ENCODE measurements at places on chromosomes 13 and 19.

DNA sequence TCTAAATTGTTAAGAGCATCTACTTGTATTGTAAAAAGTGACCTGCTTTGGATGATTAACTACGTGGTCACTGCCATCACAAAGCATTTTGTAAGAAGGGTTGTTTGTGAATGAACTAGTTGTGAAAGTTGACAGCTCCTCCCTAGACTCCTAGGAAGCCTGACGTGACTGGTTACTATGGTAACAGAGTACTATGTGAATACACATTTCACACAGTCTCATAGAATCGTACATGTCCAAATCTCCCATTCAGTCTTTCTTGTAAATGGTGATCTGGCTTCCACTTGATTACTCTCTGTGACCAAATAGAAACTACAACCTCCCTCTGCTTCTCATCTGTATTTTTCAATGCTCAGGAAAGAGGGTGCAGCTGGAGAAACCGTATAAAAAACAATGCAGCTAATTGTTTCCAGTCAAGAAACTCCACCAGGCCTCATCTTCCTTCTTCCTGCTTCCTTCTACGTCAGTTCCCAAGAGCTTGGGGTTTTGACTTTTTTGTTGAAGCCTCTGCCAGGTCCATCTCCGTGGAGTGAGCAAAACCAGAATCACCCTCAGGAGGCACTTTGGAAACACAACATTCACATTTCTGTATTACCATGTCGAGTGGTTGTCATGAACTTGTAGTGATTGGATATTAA, 83.4 kb downstream of the GPC6 start:
- no peaks in the 10 kb centered on the region for H3K27me3 ChIP-seq
- no peak overlapping the region for H3K4me3 ChIP-seq
- no peaks in the 10 kb centered on the region for H3K4me1 ChIP-seq

DNA sequence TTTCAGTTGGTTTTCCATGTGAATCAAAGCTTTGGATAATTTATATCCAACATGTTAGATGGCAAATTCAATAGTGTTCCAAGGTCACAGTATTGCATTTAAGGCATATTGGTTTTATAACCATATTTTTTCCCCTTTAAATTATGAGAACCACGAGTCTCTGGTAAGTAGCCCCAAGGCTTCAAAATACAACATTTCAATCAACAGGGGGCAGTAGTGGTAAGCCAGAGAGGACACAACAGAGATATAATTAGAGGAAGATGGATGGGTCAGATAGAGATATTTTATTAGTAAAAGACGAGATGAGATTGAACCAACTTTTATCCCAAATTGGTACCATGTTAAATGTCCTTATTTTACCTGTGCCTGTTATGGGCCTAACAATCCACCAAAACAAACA, 53.1 kb downstream of the KL start:
- no peak overlapping the region for H3K4me3 ChIP-seq
- no peak for DNase-seq
- no peaks in the 10 kb centered on the region for H3K36me3 ChIP-seq
- H3K27ac ChIP-seq: no peak overlapping the region

DNA sequence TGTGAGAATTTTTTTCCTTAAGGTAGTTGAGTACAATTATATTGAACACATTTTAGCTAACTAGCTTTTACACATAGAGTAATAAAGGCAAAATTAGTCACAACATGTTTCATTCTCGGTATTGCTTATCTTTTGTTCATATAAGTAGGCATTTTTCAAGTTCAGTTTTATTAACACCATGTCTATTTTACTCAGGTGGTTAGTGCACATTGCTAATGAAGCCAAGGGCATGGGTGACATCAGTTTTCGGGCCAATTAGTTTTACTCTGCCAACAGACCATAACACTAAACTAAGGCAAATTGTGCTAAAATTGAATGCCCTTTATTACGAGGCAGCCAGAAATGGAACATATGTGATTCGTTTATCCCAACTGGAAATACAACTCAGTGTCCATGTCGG, 19.6 kb upstream of the PCDH17 start:
- no peak for DNase-seq
- no peak overlapping the region for H3K27ac ChIP-seq
- no peaks in the 10 kb centered on the region for H3K4me1 ChIP-seq
- H3K27me3 ChIP-seq: no peaks in the 10 kb centered on the region
- H3K4me3 ChIP-seq: no peak overlapping the region

- H3K27ac ChIP-seq: no peak overlapping the region
- no peaks in the 10 kb centered on the region for H3K27me3 ChIP-seq
- H3K36me3 ChIP-seq: peaks cover 7% of the 10 kb centered on the region
- no peak for DNase-seq
- H3K4me3 ChIP-seq: no peak overlapping the region
- peaks cover 48% of the 10 kb centered on the region for H3K4me1 ChIP-seq
Measured at GRCh38 chr13:98484289-98485219, 92.4 kb downstream of the STK24 start.

GRCh38 chr13:95745752-95746151, 68.8 kb downstream of the DNAJC3 start:
- no peak overlapping the region for H3K27ac ChIP-seq
- H3K4me3 ChIP-seq: no peak overlapping the region
- peaks cover 19% of the 10 kb centered on the region for H3K36me3 ChIP-seq
- peaks cover 2% of the 10 kb centered on the region for H3K4me1 ChIP-seq

GRCh38 chr13:83008212-83008929, 873.9 kb downstream of the SLITRK1 start:
- H3K4me1 ChIP-seq: no peaks in the 10 kb centered on the region
- no peaks in the 10 kb centered on the region for H3K36me3 ChIP-seq
- no peak for DNase-seq
- H3K27ac ChIP-seq: no peak overlapping the region
- H3K4me3 ChIP-seq: no peak overlapping the region
- no peaks in the 10 kb centered on the region for H3K27me3 ChIP-seq

- no peaks in the 10 kb centered on the region for H3K4me1 ChIP-seq
- DNase-seq: no peak
- no peak overlapping the region for H3K27ac ChIP-seq
- H3K4me3 ChIP-seq: no peak overlapping the region
- H3K36me3 ChIP-seq: no peaks in the 10 kb centered on the region
Measured at GRCh38 chr19:53818756-53819155, 5.4 kb downstream of the NLRP12 start.

DNA sequence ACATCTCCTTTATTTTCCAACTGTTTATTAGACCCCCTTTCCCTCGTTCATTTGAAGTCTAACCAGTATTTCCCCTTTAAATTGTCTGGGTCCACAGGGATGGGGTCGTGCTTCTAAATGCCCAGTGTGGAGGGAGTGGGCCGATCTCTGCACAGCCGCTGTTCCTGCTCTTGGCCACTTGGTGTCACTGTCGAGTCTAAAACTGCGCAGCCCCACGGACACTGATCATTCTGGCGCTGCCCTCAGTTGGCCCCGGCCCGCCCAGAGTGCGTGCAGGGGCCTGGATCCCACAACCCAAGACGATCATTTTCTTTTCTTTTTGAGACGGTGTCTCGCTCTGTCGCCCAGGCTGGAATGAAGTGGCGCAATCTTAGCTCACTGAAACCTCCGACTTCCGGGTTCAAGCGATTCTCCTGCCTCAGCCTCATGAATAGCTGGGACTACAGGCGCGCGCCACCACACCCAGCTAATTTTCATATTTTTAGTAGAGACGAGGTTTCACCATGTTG, 12.0 kb downstream of the WDR88 start:
- DNase-seq: peak; percentile 63
- peak overlapping the region; percentile 20 for H3K4me3 ChIP-seq
- H3K4me1 ChIP-seq: peaks cover 5% of the 10 kb centered on the region
- H3K27ac ChIP-seq: no peak overlapping the region

DNA sequence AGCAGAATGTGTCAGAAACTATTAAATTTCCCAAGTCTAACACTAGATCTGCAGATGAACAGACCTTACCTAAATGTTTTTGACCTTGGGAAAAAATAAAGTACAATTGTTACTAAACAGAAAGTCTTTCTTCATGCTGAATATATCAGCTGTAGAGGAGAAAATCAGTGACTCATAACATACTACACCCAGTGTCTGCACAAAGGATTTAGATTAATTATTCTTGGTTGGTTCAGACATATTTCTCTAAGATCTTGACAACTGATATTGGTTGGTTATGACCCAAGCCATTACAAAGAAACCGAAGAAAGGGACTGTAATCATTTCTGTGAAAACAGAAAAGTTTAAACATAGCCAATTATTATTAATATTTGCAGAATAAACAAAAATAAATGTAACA, 225.1 kb downstream of the HS6ST3 start:
- DNase-seq: no peak
- H3K27me3 ChIP-seq: no peaks in the 10 kb centered on the region
- no peaks in the 10 kb centered on the region for H3K4me1 ChIP-seq
- no peaks in the 10 kb centered on the region for H3K36me3 ChIP-seq
- no peak overlapping the region for H3K4me3 ChIP-seq

DNA sequence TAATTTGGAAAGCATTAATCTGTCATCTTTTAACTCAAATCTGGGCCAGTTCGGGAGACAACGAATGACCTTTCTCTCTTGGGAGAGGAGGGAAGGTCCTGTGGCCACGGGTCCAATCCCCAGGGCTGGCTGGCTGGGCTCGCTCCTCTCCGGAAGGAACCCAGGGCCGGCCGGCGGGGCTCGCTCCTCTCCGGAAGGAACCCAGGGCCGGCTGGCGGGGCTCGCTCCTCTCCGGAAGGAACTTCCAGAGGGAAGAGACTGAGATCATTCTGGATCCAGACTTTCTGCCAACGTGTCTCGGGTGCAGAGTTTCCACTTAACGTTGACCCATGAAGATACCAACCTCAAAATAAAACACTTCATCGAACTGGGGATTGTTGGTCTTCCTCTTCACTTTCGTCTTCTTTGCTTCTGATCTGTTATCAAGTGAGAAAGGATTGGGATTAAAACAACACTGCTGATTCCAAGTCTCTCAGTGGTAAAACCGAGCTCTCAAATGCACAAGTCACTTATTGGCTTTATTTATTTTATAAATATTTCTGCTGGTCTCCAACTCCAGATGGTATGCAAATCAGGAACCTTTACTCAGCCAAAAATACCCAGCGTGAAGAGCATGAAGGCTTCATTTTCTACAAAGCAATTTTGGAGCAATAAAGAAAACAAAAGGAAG, 53.3 kb upstream of the C13orf46 start:
- H3K4me1 ChIP-seq: peaks cover 2% of the 10 kb centered on the region
- no peak overlapping the region for H3K4me3 ChIP-seq
- no peak overlapping the region for H3K27ac ChIP-seq
- no peaks in the 10 kb centered on the region for H3K27me3 ChIP-seq
- DNase-seq: no peak

- no peak for DNase-seq
- no peaks in the 10 kb centered on the region for H3K4me1 ChIP-seq
- H3K36me3 ChIP-seq: no peaks in the 10 kb centered on the region
- no peak overlapping the region for H3K27ac ChIP-seq
- H3K27me3 ChIP-seq: peaks cover 8% of the 10 kb centered on the region
- no peak overlapping the region for H3K4me3 ChIP-seq
Measured at GRCh38 chr19:32208060-32208459, 137.3 kb upstream of the ZNF507 start.

DNA sequence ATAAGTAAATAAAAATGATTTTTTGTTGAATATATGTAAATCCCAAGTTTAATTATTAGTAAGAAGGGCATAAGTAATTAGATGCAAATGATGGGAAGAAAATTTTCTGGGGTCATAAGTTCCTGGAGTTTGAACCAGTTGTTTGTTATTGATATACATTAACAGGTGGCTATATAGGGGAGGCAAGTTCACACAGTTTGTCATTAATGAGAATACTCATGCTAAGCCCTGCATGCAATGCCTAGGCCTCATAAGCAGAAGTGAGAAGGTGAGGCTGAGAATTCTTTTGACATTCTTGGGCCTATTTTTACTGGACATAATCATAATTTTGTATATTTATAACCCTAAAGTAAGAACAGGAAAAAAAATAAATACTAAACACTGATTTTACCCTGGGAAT, 1210.7 kb upstream of the PCDH9 start:
- H3K4me1 ChIP-seq: no peaks in the 10 kb centered on the region
- no peaks in the 10 kb centered on the region for H3K36me3 ChIP-seq
- DNase-seq: no peak
- H3K4me3 ChIP-seq: no peak overlapping the region
- H3K27ac ChIP-seq: no peak overlapping the region

DNA sequence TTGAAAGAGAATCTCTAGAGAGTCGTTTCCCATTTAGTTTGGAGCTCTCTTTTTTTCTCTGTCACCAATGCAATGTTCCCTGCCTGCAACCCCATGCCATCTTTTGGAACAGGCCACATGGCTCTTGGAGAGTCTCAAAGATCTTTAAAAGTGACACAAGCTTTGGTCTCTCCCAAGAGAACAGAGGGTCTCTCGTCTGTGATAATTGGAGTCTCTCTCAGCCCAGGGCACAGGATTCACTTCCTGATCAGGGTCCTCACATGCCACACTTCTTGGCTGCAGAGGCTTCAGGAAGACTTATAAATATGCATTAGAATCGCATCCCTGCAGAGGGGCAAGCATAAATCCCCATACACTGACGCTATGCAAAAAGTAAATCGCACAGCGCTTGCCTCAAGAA, 240.5 kb downstream of the IRS2 start:
- DNase-seq: no peak
- no peak overlapping the region for H3K4me3 ChIP-seq
- peaks cover 3% of the 10 kb centered on the region for H3K4me1 ChIP-seq

DNA sequence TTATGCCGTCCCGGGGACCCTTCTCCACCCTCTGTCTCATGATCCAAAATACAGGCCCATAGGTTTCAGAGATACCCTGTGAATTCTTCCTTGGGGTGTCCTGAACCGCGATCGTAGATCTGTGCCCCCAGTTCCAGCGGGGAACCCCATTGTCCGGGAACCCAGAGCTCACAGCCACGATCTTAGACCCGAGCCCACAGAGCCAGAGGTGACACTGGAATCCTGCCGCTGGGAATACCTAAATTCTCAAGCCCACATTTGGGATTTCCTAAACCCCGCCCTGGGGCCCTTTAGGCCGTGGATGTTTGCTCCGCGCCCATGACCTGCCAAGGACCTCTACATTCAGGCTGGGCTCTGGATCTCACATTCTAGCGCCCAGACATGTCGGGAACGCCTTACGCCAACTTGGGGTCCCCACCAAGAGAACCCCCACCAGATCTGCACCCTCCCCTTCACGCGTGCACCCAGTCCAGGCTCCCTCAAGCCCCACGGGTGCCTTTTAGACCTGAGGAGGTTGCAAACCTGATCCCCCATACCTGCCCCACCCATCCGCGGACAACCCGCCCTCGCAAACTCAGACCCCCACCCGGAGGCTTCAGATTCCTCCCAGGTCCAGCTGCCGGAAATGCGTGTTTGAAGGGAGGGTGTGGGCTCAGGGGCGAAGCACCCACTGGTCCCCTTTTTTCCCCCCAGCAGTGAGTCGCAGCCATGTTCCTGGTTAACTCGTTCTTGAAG, 605 bp downstream of the CAPNS1 start:
- peaks cover 21% of the 10 kb centered on the region for H3K4me1 ChIP-seq
- DNase-seq: no peak
- peaks cover 16% of the 10 kb centered on the region for H3K36me3 ChIP-seq
- H3K27ac ChIP-seq: peak overlapping the region; percentile 99
- peak overlapping the region; percentile 98 for H3K4me3 ChIP-seq

GRCh38 chr13:97174638-97175037, 47.5 kb upstream of the MBNL2 start:
- no peak overlapping the region for H3K27ac ChIP-seq
- no peak overlapping the region for H3K4me3 ChIP-seq
- H3K27me3 ChIP-seq: peaks cover 4% of the 10 kb centered on the region
- peaks cover 4% of the 10 kb centered on the region for H3K4me1 ChIP-seq
- no peak for DNase-seq

Measured in activated naive CD8-positive, alpha-beta T cell treated with anti-CD3 and anti-CD28 coated beads, Interleukin-2, amount 10 ng/mL, durations not matched to agents 7 days and 5 days (primary cell).